Myocyte (in vitro differentiated cells): ENCODE measurements at places on chromosomes 2 and 18.

DNA sequence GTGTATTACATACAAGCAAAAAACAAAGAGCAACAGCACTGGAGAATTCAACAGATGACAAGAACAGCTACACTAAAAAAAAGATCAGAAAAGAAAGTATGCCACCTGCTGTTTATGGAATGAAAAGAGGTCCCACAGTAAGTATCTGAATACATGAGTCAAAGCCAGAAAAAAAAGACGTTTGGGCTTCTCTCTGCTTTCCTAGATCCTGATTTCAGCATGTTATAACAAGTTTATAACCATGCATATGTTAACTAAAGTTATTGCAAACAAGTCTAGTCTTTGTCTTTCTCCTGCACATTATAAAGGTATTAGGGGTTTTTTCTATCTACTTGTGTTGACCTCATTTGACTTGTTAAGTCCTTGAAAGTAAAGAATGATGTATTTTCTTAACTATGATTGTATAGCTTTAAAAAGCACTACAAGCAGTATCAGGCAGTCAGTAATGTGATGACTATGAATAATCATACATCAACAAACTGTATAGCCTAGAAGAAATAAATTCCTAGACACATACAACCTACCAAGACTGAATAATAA is 108.5 kb upstream of the COL5A2 start:
- peak; percentile 88 for DNase-seq

DNA sequence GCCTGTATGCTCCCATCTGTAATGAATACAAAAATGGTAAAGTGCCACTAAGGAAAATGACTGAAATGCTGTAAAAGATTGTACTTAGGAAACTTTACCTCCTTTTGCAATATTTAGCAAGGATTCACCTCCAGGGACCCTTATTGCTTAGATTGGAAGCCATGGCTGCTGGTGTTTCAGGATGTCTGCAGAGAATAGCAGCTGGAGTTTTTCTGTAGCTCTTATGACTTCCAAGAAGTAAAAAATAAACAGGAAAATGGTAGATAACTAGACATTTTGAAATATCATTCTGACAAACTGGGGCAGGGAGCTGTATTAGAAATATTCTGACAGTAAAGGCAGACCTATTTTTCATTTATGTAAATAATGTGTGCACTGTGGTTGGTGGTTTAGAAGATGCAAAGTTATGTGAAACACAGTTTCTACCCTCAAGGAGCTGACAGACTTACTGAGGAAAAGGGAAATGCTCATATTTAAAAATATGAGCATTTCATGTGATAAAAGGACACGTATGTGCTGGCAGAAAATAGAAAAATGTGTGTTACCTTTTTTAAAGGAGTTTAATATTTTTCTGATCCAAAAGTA is 224.9 kb upstream of the BOD1L2 start:
- DNase-seq = no peak

GRCh38 chr2:134846213-134846612 is 7.8 kb downstream of the ACMSD start:
- no peak for DNase-seq

DNA sequence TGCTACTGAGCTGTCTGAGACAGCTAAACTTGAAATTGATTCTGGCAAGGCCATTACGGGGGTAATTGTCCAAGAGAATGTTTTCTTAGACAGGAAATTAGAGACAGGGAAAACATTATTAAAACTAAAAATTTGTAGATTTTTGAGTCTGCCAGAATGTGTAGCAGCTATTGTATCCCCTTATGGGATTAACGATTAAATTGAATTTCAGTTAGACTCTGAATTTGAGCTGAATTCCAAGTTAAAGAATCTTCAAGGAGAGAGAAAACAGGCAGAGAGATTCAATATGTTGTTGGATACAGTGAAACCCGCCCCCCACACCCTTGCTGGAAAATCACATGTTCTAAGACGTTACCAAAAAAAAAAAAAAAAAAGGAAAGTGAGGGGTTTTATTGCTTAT is 32.7 kb upstream of the CCDC68 start:
- no peak for DNase-seq

GRCh38 chr2:106138543-106139237 is 55.4 kb downstream of the UXS1 start:
- no peak for DNase-seq
